ENCODE measurements at places on chromosomes 7 and 10.

- no peak for DNase-seq
Observed at GRCh38 chr7:143973870-143974416, 19.3 kb downstream of the OR2F1 start.

- no peak for DNase-seq
Observed at GRCh38 chr10:71706216-71707121, 13.1 kb downstream of the C10orf105 start.

DNA sequence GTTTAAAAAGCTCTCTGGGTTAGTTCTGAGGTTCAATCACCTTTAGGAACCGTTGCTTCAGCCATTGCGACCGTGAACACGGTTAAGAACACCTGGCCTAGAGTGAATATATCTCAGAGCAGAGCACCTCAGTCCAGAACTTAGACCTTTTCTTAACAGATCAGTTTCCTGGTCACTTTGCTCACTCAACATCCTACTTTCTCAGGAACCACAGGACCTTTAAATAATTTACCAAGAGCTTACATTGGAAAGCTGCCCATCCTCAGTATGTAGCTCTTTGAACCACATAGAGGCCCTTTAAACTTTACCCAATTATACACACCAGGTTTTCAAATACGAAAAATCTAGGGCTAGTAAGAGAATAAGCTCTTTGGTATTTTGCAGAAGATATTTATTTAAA, 153.2 kb downstream of the NRBF2 start:
- no peak for DNase-seq

GRCh38 chr10:11397077-11397965, 214.1 kb downstream of the USP6NL start:
- DNase-seq = no peak

DNA sequence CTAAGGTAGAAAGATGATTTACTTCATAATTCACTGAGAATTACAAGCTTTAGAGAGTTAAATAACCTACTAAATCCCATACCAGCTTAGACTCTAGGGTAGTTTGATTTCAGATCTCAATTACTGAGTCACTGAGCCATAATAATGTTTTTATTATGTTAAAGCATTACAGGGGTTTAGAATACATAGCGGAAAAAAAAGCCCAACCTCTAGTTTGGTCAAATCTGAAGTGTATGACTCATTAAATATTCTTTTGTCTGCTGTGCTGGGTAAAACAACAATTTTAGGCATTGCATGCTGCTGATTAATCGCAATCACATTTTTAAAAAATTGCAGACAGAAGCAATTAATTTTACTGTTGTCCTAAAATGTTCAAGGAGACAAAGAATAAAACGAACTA, 48.5 kb downstream of the MALRD1 start:
- no peak for DNase-seq

- DNase-seq = no peak
Observed at GRCh38 chr7:91596287-91596686, 284.2 kb downstream of the MTERF1 start.

- DNase-seq = no peak
Observed at GRCh38 chr7:50226669-50227068, 77.8 kb upstream of the IKZF1 start.

GRCh38 chr10:27716521-27716920, 29.1 kb downstream of the MKX start:
- no peak for DNase-seq

DNA sequence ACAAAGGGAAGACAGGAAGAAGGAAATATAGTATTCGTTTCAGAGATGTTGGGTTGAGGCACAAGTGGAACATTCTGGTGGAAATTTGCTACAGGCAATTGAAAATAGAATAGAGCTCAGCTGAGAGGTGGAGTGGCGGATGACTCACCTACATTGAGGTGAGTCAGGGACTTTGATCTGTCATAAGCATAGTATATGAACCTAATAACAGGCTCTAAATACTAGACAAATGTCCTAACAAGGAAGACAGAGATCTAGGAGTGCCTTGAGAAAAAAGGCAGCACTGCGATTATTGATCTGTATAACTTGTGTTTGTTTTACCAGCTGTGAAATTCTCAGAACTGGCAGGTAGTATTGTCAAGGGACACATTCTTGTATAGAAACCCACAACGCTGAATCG, 907 bp upstream of the IFRD1 start:
- no peak for DNase-seq

DNA sequence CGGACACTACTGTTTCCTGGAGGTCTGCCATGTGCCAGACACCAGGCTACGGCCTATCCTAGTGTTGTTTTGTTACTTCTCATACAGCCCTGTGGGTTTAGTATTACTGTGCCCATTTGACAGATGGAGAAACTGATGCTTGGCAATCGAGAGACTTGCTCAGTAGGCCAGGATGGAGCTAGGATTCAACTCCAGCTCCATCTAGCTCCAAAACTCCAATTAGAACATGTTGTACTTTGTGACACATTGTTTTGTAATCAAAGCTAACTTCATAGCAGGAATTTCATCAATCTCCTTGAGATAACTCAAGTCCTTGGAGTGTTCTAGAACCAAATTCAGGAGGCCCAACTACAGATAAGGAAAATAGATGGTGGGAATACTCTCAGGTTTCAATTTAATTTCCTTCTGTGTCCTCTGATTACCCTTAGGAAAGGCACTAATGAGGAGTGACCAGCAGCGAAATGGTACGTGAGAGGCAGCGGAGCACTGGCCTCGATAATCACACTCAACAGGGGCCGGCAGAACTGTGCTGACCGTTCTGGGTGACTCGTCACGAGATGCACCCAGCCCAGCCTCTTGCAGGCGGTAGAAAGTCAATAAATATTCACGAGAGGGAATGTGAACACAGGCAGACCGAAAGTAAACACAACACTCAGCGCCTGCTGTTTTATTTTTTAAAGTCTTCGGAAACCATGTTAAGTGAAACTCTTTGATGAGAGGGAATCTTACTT, 269.6 kb upstream of the NEBL start:
- no peak for DNase-seq

DNA sequence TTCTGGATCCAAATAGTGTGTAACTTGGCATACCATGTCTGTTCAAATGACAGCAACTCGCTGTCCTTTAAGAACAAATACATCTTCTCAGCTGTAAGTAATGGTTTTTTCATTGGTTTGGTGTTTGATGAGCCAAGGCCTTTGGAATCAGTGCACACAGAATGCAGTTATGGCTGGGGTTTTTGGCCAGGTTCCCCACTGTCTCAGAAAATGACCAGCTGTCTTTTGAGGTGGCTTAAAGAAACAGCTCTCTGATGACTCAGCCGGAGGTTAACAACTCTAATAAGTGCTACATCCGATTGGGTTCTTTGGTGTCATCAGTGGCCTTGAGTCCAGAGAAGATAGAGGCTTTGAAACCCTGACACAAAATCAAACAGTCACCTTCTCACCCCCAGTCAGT, 688.4 kb downstream of the REEP3 start:
- DNase-seq = no peak

DNA sequence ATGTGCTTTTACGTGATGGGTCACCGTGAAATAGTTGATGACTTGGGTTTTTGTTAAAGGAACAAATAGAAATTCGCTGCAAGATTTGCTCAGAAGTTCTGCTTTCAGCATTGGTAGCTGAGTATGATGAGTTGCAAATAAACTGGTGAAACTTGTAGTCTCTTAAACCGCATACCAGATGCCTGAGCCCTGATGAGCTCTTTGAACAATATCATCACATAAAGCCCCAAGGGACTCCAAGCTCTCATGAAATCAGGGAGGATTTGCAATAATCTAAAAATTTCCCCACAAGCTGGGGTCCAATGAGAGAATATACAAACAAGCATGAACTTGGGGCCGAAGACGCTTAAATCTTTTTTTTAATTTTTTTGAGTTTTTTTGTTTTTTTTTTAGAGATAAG, 312.4 kb downstream of the CALN1 start:
- no peak for DNase-seq

GRCh38 chr7:4102231-4102841, 579.8 kb upstream of the FOXK1 start:
- no peak for DNase-seq

GRCh38 chr10:77091597-77092165, 545.9 kb downstream of the KCNMA1 start:
- DNase-seq = no peak

DNA sequence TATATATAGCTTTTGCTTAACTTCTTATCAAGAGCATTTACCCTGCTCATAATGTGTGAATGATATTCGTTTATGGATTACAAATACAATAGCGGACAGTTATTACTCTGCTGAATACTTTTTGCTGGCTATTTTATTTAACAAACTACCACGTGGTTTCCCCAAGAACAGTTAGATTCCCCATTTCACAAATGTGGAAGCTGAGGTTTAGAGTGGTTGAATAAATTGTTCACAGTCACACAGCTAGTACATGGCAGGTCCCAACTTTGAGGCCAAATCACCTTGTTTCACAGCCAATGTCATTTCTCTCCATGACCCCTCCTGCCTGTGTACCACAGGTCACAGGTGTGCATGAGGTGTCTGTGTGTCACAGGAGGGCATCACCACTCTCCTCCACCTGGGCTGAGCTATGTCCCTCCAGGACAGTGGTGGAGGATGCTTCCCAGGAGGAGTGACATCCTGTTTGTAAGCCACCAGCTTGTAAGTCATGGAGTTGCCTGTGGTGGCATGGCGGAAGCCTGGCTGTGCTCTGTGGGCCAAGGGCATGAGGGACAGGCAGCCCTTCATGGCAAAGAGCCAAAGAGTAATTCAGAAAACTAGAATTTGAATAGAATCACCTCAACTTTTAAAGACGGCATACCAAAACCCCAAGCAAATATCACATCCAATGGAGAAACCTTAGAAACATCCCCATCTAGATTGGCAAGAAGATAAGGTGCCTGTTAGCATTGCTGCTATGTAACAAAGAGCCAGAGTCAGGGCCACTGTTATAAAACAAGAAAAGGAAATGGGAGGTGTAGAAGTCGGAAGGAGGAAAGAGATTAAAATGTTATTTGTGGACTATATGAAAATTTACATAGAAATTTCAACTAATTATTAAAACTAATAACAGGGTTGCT, 51.9 kb downstream of the AOC1 start:
- DNase-seq = no peak

GRCh38 chr7:145431834-145432233, 596.0 kb upstream of the TPK1 start:
- no peak for DNase-seq

- no peak for DNase-seq
Observed at GRCh38 chr7:155590215-155591018, 44.1 kb upstream of the CNPY1 start.

DNA sequence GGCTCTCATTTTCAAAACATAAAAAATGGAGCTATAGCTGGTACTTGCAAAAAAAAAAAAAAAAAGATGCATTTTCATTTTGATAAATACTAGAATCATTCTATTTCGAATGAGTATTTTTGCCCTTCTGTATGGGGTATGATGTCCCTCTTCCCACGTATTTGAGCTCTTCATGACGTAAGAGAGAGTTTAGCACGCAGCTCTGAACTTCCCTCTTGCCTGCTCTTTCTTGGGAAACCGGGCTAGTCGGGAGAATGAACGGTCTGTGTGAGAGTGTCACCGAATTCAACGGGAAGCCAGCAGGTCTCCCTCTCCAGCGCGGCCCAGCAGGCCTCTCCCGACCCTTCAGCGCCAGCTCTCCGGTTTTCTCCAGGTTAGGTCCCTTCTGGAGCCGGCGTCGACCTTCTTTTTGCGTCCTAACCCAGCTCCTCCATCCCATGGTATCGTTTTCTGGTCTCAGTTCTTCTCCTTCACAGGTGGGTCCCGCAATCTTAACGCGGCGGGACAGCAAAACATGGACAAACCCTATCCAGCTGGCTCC, 159.2 kb upstream of the PITRM1 start:
- no peak for DNase-seq

DNA sequence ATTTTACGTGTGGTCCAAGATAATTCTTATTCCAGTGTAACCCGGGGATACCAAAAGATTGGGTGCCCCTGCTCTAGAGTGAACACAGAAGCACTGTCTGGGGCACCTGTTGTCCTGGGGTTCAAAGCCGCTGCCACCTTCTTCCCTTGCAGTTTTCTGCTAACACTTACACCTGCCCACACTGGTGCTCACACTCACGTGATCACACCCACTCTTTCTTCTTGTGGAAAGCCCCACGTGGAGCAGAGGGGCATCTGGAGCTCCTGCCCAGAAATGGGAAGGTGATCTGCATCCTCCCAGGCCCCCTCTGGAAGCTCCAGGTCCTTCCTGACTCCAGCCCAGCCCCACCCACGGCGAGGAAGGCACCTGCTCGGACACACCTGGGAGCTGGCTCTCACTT, 42.9 kb downstream of the PTPRN2 start:
- DNase-seq = no peak

DNA sequence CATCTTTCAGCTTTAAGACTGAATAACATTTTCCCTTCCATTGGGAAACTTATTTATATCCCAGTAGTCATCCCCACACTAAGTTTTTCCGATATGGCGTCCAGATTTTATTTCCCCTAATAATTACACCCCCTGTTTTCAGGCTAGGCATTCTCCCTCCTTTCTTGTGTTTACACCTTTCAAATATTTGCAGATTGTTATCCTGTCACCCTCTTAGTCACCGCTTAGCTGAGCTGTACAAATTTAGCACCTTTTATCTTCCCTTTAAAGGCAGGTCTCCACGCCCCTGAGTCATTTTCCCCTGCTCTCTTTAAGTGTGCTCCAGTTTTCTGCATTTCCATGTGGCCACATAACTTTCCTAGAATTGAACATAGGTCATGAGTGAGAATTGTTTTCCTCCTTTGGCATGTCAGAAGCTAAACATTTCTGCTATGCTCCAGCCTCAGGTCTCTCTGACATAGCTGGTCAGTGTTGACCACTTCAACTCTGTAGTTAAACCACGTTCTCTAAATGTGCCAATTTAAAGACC, 47.4 kb downstream of the LRRC4 start:
- DNase-seq = no peak

- no peak for DNase-seq
Observed at GRCh38 chr7:114917211-114917839, 4.6 kb upstream of the MDFIC start.

- DNase-seq = no peak
Observed at GRCh38 chr7:13042605-13043236, 355.3 kb downstream of the ARL4A start.

- DNase-seq = no peak
Observed at GRCh38 chr7:1593091-1593866, 23.4 kb upstream of the PSMG3 start.

GRCh38 chr7:66583490-66584110, 45.1 kb upstream of the KCTD7 start:
- no peak for DNase-seq

GRCh38 chr10:95260397-95260881, 30.4 kb downstream of the PDLIM1 start:
- no peak for DNase-seq

DNA sequence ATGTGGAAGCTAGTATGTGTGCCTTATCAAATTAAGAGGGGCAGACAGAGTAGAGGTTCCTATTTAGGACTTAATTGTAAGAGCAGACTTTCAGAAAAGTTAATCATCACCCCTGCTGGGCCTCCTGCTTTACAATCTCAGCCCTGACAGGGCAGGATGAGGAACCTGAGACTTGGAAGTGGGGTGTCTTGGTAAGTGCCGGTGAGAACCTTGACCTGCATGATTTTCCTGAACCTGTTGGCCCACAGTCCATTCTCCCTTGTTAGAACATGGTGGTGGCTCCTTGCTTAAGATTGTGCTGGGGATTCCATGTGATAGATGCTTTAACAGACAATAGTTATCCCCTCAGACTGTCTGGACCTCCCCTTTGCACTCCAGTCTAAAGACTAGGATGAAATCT, 141.7 kb upstream of the TMEM72 start:
- no peak for DNase-seq

- no peak for DNase-seq
Observed at GRCh38 chr7:48992816-48993215, 68.5 kb downstream of the CDC14C start.

All from midbrain (tissue), 1 donor.